Esophagus muscularis mucosa (tissue), 4 donors: ENCODE measurements at places on chromosomes 6 and 20. TPM values are rescaled to one million over a fixed set of nuclear protein-coding genes. Genes with fewer than 3 reads are reported as not detected.

DNA sequence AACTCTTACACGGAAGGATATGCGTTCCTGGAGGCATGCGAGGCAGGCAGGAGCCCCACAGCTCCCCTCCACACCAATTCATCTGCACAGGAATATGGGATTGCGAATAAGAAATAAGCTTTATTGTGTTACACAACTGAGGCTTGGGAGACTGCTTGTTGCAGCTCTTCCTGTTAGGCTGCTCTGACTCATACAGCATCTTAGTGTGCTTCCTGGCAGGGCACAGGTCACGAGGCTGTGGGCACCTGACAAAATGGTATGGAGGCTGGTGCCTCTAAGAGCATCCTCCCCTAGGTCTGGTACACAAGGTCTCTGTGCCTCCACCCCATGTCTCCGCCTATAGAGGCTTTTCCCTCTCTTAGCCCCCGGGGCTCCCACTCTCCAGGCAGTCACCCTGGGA lies 6.8 kb downstream of the SLC22A3 start:
- DNase-seq: no peak

DNA sequence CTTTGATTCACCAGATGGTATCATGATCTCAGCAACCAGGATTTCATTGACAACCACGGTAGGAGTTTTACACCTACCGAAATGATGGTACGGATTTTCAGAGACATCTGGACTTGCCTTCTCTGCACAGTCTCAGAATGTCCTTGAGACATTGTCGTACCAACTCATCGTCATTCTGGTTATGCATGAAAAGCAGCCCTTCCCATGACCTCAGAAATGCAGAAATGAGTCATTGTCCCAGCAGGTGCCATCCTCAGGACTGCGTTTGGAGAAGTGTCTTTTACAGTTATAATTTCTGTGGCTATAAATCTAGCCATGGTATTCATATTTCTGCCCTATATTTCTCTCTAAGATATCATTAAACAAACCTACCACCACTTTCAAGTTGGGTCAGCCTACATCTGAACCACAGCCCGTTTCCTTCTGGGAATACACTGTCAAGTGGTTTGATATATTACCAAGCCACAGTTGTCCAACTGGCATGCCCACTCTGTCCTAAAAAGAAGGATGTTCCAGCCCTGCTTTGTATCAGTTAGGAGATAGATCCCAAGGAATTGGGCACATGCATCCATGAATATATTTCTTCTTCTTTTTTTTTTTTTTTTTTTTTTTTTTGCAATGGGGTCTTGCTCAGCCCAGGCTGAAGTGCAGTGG lies 7.5 kb upstream of the BFSP1 start:
- DNase-seq: no peak

DNA sequence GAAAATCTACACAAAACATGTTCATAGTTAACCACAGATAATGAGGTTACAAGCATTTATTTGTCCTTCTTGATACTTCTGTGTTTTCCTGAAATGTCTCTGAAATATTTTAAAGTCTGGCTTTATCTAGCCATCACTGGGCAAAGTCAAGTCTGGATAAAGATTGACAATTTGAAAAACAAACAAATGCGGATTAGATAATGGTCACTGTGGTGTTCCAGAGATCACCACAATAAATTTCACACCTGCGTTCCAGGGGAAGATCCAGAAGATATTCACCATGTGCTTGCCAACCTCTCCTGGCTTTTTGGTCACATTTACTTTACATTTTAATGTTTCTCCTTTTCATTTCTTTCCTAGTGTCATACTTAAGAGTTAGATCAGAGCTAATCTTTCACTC lies 109.7 kb upstream of the CCDC28A start:
- DNase-seq: no peak

Gene PSORS1C2
- total RNA-seq: not detected

Gene SLC35F1
- total RNA-seq: 8.1 TPM

Gene NKX2-4
- total RNA-seq: not detected

Gene ERVFRD-1
- total RNA-seq: 0.13 TPM
